Caco-2 (cell line): ENCODE measurements at places on chromosomes 13 and 19.
A peak's percentile ranks its signal among the peaks of the same experiment; 100 is the strongest.

DNA sequence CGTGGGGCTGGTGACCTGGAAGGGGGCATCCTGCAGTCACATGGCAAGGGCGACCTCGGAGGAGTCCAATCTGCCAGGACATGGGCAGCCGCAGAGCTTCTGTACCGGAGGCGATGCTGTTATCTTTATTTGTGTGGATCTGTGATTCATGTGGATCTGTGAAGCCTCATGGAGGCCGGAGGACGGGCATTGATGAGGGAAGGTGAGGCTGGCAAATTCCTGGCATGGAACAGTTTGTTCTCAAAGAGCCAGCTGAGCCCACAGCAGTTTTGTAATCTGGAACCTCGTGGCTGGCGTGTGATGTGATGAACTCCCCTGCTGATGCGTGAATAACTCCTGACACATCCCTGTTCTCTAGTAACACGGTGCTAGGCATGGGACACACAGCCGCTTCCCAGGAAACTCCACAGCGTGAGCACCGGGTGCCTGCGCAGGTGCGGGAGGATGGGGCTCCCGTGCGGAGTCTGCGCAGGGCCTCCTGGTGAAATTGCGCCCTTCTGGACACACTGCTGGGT lies 40.4 kb downstream of the ATP11A start:
- DNase-seq, result no peak

- no peak for DNase-seq
These were observed 71.2 kb downstream of the GADD45B start for GRCh38 chr19:2547033-2547680.

- DNase-seq, result no peak
These were observed 18.4 kb upstream of the MYCBP2 start for GRCh38 chr13:77345150-77345780.

GRCh38 chr19:43564800-43565199 lies 10.5 kb downstream of the XRCC1 start:
- DNase-seq, result no peak

GRCh38 chr19:10478476-10478875 lies 24.7 kb downstream of the KEAP1 start:
- DNase-seq, result no peak

DNA sequence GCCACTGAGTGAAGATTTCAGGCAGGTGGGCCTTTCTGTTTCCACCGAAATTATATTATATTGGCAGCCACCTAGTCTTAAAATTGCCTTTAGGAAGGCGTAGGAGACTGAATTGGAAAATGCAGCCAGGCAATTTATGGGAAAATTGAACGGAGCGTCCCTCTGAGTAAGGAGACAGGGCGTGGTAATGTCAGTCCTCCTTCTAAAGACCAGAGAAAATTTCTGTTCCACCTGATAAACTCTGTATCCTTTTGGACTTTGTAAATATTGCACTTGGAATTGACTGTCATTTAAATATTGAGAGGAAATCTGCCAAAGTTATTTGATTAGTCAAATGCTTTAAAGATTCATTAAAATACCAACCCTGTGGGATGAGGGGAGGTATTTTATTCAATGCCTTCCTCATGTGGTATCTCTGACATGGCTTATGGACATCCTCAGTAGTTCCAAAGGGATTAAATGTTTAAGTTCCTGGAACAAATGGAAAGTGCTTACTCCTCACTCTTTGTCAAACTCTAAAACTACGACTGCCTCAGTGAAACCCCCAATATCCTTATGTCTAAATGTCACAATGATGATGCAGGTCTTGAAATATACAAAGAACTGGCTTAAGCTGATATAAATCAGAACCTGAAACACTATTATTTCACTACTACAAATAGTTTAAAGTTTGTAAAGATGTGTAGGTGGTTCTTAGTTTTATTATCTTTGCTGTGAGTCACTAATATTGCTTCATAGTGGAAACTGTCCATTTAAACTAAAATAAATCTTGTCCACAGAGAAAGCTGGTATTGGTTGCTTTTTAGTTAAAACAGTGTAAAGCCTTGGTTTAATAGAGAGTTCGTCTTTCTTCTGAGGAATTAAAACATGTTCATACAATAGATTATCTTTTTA lies 203.2 kb downstream of the FGF14 start:
- DNase-seq, result no peak

DNA sequence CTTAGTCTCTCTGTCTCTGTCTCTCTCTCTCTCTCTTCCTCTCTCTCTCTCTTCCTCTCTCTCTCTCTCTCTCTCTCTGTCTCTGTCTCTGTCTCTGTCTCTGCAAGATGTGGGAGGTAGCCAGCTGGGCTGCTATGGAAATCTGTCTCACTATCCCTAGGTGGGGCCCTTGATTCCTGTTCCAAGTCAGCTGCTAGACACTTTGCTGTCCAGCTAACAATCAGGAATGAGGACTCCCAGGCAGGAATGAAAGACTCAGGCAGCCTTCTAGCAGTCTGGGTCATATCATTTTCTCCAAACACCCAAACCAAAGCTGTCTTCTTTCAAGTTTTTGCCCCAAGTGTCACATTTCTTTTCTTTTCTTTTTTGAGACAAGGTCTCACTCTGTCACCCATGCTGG lies 23.2 kb downstream of the CATSPERD start:
- no peak for DNase-seq

GRCh38 chr13:83546476-83546875 lies 335.8 kb downstream of the SLITRK1 start:
- no peak for DNase-seq

DNA sequence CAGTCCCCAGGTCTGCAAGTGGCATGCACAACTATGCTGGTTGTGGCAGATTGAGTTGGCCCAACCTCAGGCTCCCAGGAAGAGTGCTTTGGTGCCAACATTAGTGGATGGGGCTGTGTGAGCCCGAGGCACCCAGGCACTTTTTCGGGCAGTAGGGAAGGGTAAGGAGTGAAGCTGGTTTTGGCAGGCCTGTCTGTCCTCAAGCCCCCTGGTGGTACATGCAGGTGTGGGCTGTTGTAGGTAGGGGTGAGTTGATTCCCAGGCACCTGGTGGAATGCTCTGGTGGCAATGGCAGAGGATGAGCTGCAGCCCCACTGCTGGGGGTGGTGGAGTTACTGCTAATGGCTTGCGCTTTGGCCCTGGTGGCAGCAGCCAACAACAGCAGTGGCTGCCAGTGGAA lies 723.7 kb upstream of the SLITRK1 start:
- peak; percentile 38 for DNase-seq

DNA sequence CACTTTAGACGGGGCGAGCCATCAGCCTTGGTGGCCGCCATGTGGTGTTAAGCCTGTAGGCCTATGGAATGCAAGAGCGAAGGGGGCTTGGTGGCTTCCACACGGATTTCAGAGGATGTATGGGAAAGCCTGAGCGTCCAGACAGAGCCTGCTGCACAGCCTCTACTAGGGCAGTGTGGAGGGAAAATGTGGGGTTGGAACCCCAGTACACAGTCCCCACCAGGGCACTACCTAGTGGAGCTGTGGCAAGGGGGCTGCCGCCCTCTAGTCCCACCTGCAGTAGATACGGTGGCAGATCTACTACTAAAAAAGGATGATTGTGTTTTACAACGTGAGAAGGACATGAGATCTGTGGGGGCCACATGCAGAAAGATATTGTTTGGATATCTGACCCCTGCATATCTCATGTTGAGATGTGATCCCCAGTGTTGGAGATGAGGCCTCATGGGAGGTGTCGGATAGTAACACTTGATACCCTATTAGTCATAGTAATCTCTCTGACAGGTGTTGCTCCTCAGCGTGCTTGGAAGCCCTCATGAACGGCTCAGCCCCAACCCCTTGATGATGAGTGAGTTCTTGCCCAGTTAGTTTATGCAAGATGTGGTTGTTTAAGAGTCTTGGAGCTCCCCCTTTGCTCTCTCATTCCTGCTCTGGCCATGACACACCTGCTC lies 45.6 kb downstream of the LHFPL6 start:
- no peak for DNase-seq

DNA sequence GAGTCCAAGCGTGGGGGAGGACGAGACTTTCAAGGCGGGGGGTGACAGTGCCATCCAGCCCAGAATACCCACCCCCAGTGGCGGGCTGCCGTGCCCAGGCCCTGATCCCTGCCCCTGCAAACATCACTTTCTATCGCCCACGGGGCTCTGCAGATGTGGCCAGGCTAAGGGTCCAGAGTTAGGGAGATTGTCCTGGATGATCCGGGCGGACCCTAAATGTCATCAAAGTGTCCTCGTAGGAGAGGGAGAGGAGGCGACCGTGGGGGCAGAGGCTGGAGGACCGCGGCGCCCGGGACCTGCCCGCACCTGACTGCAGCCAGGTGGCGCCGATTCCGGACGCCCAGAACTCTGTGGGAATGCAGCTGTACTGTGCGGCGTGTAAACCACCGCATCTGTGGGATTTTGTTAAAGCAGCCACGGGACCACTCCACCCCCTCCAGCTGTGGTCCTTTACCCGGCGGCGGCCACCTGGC lies 32.4 kb downstream of the GJA3 start:
- DNase-seq, result peak; percentile 68

GRCh38 chr13:63900406-63900805 lies 2484.8 kb upstream of the PCDH20 start:
- DNase-seq, result no peak

- DNase-seq, result no peak
These were observed 81.0 kb downstream of the GPC6 start for GRCh38 chr13:93307651-93308050.

GRCh38 chr19:2491130-2491801 lies 15.3 kb downstream of the GADD45B start:
- DNase-seq, result no peak

GRCh38 chr19:5480427-5480836 lies 25.2 kb downstream of the ZNRF4 start:
- DNase-seq, result peak; percentile 51

GRCh38 chr19:15154002-15154612 lies 46.7 kb downstream of the NOTCH3 start:
- peak; percentile 44 for DNase-seq

GRCh38 chr19:41933693-41934426 lies 5.6 kb upstream of the ERFL start:
- DNase-seq, result no peak

DNA sequence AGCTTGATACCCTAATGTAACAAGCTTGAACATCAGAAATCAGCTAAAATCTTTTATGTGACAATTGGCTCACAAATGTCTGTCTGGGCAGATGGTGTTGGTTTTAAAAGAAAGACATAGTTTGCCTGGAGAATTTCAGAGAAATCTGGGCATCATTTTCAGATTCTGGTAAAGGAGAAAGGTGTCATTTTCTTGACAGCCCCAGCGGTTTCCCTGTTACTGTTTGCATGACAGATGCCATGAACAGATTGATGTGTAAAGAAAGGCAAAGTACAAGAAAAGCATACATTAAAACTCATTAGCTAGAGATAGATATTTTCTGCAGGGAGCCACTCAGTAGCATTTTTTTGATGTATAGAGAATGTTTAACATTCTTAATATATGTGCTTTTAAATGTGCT lies 987.9 kb downstream of the OLFM4 start:
- no peak for DNase-seq

DNA sequence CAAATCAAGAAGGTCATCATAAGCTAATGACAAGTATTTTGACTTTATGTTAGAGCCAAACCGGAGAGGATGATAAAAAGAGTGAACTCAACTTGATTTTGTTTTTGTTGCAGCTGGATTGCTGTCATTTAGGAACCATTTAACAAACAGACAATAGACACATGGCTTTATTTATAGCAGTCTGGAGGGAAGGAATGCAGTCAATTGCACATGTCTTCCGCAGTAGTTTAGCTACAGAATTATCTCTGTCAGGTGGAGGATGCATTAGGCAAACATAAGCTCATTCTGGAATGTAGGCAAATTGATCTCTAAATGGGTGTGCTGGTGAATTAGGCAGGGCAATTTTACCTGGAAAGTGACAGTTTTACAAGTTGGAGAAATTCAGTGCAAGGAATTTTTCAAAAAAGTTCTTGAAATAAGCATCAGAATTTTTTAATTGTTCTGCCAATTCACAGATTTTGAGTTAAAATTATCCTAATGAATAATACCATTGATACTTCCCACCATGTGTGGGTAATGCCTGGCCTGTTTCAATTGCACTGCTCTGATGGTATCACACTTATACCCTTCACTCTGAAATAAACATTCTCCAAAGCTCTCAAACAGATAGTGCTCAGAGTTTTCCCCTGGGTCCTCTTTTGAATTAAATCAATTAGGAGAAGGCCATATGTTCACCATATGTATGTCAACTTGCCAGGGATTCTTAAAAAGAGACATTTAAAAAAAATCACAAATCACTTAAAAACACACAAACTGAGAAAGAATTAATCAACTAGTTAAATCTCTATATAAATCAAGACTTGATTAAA lies 318.3 kb downstream of the NDFIP2 start:
- DNase-seq, result no peak

DNA sequence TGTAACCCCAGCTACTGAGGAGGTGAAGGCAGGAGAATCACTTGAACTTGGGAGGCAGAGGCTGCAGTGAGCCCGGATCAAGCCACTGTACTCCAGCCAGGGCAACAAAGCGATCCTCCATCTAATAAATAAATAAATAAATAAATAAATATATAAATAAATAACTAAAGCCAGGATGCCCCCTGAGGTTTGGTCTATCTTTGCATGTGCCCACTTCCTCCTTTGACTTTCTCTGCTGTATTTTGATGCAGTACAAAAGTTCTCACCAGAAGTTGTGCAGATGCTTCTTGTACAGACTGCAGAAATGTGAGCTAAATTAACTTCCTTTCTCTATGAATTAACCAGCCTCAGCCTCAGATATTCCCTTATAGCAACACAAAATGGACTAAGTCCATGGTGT lies 6.5 kb upstream of the N4BP2L2 start:
- DNase-seq, result no peak

DNA sequence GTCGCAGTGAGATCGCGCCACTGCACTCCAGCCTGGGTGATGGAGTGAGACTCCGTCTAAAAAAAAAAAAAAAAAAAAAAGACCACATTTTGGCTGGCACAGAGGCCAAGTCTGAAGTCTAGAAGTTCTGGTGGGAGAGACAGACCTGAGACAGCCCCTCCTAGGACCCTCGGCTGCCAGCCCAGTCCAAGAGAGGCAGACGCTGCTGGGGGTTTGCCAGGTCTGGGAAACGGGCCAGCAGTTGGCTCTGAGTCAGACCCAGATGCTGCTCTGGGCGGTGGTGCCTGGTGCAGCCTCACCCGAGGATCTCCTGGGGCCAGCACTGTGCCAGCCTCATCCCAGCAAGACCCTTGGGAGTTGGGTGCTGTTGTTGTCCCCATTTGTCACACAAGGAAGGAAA lies 5.8 kb downstream of the FCHO1 start:
- DNase-seq, result no peak
